Fibroblast of the conjunctiva (primary cell): ENCODE measurements at places on chromosomes 11 and 22.

DNA sequence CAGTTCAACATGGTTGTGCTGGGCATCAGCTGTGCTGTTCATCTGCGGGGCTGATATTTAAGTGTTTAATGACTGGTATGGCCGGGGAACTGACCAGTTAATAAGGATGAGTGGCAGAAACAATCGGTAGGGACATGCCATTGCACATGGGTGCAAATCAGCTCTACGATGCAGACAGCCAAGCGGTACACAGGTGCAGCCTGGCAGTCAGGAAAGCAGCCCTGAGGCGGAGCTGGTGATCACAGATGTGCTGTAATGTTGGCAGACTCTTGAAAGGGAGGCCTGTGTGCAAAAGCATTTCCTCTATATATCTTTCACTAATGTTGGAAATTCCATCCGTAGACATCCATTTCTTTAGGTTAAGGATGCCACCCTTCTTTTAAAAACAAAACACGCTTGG is 1.1 kb downstream of the MMP20 start:
- DNase-seq: no peak

- DNase-seq: no peak
Measured at GRCh38 chr11:7575841-7576725, 62.3 kb downstream of the PPFIBP2 start.

DNA sequence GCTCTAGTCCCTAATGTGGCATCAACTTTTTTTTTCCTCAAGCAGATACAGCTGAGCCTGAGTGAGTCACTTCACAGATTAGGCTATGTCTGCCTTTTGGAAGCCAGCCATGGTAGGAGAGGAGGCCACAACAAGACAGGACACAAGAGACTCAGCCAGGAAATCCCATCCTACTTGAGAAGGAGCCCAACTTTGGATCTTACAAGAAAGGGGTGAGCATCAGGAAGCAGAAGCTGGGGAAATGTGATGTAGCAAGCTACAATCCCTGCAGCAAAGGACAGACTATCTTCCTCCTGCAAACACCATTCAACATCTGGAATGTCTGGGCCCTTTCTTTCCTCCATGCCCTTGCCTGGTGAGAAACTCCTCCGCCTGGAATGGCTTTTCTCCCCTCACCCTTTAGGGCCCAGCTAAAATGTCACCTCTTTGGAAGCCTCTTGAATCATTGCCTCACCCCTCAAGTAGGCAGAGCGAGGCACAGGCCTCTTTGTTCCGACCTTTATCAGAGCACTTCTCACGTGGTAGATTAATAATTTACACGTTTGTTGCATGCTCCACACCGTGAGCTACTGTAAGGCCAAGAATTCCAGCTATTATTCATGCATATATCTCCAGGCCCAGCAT is 156.4 kb upstream of the PITPNB start:
- peak; percentile 61 for DNase-seq

GRCh38 chr11:69509381-69509780 is 27.9 kb downstream of the LINC01488 start:
- DNase-seq: no peak

DNA sequence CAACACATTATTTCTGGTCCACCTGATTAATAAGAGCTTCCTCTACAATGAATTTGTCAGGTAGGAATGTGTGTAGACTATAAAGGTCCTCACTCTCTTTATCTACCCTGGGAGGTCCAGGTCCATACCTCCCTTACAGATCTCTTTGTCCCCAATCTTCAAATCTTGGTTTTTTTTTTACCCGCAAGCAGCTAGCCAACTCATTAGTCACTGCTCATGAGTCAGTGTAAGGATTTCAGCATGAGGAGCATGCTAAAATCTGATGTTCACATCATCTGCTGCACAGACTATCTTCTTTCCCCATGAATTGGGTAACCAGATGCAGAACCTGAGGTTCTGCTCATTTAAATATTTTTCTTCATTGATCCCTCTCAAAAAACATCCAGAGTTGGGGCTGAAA is 397.0 kb upstream of the ISX start:
- no peak for DNase-seq

DNA sequence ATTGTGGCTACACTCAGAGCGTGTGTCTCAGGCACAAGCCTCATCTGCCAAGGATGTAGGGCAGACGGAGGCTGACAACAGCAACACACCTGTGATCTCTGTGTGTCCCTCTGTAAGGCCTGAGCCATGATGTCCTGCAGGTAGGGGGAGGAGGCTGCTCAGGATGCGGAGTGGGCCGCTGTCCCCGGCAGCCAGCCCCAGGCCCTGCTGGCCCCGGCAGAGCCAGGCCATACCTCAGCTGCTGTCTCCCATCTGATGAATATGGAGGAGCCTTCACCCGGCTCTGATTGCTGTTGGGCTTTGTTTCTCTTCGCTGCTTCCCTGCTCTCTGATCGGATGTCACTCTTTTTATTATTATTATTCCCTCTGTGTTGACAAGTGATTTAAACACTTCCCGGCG is 83.6 kb upstream of the NCAM1 start:
- no peak for DNase-seq

DNA sequence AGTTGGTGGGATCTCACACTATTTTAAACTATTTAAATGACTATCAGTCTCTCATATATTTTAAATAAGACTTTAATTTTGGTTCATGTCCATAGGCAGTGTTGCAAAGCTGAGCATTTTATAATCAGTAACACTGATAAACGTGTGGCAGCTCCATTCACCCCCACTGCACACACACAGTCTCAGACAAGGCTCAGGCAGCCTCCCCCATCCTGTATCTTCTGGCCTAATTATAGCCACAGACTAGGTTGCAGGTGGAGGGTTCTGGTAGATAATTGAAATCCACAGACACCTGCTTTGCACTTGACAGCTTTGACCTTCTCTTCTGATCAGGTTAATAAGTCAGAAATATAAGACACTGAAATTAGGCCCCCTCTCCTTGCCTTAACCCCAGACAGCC is 118.5 kb upstream of the LDLRAD3 start:
- DNase-seq: no peak

DNA sequence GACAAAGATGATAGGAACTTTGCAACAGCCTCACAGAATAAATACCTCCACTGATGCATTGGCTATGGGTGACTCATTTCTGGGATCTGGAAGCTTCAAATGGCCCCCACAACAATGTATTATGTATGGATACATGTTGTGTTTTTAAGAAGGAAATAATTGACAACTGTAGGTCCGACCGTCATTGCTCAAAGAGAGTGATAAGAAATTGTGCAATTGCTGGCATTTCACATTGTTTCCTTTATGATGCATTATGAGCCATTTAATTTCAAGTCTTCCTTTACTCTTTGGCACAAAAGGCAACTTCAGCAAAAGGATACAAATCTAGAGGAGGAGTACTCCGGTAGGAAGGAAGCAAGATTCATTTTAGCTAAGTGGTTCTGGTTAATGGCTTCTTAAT is 2.0 kb downstream of the ANO3 start:
- peak; percentile 4 for DNase-seq

DNA sequence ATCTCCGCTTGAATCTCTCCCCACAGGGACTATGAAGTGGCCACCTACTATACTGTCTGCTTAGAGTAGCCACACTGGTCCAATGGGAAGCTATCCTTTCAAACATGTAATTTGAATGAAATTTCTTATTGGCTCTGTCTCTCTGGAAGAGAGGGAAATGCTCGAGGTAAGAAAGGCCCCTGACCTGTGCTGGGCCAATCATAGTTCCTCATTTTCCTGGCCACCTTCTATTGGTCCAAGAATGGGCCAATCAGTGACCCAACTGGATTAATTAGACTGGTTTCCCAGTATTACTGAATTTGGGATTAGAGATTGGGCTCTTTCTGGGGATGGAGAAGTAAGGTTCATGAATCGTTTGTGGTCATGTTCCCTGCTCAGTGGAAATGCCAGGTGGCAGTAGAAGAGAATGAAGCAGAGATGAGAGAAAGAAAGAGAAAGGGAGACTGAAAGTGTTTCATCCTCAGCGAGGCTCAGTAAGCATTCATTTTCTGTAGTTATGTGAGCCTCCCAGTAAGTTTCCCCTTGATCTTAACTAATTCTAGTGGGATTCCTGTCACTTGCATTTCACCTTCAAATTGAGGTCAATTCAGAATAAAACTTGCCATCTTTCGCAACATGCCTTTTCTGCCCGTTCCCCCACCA is 8.4 kb upstream of the MMP20 start:
- DNase-seq: no peak

DNA sequence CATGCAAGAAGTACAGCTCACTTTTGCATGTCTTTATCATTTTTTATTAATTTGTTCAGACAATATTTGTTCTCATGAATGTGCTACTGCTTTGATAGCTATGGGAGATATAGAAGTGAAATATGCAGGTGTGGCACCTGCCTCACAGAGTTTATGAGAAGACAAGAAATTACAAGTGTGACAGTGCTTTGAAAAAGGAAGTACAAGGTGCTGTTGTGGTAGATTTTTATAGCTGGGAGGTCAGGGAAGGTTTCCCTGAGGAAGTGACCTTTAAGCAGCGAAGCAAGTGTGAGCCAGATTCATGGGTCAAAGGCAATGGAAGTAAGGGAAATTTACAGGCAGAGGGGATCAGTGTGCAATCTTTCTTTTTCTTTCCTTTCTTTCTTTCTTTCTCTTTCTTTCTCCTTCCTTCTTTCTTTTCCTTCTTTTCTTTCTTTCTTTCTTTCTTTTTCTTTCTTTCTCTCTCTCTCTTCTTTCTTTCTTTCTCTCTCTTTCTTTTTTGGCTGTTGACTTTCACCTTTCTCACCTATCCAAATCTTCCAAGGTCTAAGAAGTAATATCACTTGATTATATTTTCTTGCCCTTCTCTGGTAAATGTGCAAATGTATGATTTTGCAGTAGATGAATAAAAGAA is 6.4 kb upstream of the BMAL1 start:
- no peak for DNase-seq

DNA sequence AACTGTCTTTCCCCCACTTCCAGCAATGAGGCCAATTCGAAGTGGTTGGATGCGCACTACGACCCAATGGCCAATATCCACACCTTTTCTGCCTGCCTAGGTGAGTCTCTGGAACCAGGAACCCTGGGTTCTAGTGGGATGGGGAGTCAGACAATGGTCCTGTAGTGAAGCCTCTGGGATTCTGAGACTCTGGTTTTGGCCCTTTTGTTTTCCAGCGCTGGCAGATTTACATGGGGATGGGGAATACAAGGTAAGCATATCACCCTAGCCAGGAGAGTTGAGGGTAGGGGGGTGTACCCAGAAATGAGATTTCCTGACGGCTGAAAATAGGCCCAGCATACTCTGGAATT is 530 bp downstream of the BBS1 start:
- no peak for DNase-seq

DNA sequence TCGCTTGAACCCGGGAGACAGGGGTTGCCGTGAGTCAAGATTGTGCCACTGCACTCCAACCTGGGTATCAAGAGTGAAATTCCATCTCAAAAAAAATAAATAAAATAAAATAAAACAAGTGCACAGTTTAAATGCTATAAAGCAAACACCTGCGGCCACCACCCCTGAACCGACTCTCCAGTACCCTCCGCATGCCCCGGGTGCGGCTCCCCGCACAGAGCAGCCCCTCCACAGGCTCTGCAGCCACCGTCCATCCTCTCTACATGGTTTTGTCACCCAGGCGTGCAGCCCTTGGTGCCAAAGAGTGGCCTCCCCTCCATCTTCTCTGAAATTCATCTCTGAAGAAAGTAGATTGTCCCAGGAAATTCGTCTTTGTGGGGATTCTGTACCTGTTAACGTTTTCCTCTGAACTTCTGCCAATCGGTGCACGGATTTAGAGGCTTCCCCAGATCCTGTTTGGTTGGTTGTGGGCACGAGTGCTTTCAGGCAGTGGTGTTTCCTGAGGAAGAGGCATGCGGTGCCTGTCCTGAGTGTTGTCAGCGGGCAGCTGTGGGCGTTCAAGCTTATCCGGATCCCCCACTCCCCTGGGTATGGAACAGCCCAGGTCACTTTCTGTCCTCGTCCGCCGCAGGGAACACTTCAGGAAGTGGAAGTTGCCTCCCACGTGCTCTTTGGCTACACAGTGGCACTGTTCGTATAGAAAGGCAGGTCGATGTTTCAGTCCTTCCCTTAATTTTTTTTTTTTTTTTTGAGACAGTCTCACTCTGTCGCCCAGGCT is 4.1 kb downstream of the MIOX start:
- no peak for DNase-seq
